ENCODE measurements at places on chromosomes 3 and 15. TPM values are rescaled to one million over a fixed set of nuclear protein-coding genes. Genes with fewer than 3 reads are reported as not detected.

Gene PDHB
- 60.2 TPM for total RNA-seq

Gene APOD
- 0.76 TPM for total RNA-seq

Gene BTLA
- total RNA-seq = 0.17 TPM

Gene PAQR5
- total RNA-seq = 34.0 TPM

Gene TRH
- total RNA-seq = not detected

Gene ALCAM
- 56.7 TPM for total RNA-seq

Gene MAGI1
- 38.6 TPM for total RNA-seq

Gene CACNA1D
- 1.1 TPM for total RNA-seq

Gene SNX22
- total RNA-seq = 6.3 TPM

Gene CDHR4
- total RNA-seq = not detected

Gene AGTR1
- not detected for total RNA-seq

Gene VEPH1
- 4.9 TPM for total RNA-seq

Gene POTEB
- not detected for total RNA-seq

Gene PROK2
- not detected for total RNA-seq

Gene FMN1
- total RNA-seq = 0.39 TPM

Gene RTP4
- not detected for total RNA-seq

Gene C3orf22
- not detected for total RNA-seq

Gene KIF15
- 20.9 TPM for total RNA-seq

Gene TARS3
- total RNA-seq = 11.1 TPM

Gene XCR1
- total RNA-seq = not detected

Gene FES
- 5.3 TPM for total RNA-seq

Gene BOC
- 3.3 TPM for total RNA-seq

Gene CIDEC
- not detected for total RNA-seq

Gene REC114
- not detected for total RNA-seq

Gene GDPGP1
- total RNA-seq = 15.4 TPM

Gene SNRK
- total RNA-seq = 12.7 TPM
